Fibroblast of the aortic adventitia (primary cell): ENCODE measurements at places on chromosomes 3 and 15.

GRCh38 chr3:150384296-150385212 is 23.5 kb upstream of the TSC22D2 start:
- DNase-seq: no peak

DNA sequence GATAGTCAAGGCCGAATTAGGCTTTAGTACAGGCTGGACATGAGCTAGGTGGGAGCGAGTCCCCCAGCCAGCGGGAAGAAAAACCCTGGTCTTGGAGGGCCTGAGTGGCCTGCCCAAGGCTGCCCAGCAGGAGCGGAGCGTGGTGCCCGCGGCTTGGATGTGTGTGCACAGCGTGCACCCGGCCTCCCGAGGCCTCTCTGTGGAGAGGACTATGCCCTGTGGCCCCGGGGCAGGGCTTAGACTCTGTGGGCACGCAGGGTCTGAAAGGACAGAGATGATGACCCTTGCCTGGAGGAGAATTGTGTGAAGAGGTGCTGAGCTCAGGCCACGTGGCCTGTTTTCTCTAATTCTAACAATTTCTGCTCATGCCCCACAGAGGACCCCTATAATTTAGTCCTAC is 124.6 kb upstream of the IQSEC1 start:
- no peak for DNase-seq

DNA sequence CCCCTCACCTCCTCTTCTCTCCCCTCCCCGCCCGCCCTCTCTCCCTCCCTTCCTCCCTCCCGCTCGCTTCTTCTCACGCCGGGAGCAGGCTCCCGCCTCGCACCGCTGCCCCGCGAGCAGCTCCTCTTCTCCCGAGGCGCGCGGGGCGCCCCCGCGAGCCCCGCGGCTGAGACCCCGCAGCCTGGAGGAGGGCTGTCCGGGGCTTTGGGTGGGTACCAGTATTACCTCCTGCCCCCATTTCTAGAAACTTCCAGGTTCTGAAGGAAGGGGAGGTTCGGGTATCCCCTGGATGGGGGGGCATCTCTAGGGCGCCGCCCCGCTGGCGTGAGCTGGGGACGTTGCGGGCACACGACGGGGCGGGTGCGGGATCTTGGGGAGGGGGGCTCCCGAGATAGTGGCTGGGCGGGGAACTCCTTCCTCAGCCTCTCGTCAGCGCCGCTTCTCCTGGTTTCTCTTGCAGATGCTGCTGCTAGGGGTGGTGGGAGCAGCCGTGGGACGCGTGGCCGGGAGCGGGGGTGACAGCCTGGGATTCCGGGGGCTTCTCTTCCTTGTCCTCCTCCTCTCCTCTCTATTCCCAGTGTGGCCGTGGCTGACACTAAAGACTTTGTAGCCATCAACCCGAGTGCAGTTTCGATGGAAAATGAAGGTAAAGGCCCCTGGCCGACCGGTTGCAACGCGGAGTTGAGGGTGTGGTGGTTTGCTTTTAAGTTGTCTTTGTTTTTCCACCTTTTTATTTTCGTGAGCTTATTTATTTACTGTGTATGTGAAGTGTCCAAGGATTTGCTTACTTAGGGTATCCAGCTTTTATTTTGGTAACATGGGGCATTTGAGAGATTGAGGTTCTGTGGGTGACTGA is 474 bp downstream of the ATP2C1 start:
- DNase-seq: peak; percentile 8

GRCh38 chr3:48233542-48233941 is 7.4 kb upstream of the ZNF589 start:
- DNase-seq: no peak

- peak; percentile 13 for DNase-seq
These were observed 18.8 kb downstream of the EIF5A2 start for GRCh38 chr3:170889630-170890029.

GRCh38 chr3:112391648-112392047 is 58.7 kb downstream of the CD200 start:
- DNase-seq: no peak

DNA sequence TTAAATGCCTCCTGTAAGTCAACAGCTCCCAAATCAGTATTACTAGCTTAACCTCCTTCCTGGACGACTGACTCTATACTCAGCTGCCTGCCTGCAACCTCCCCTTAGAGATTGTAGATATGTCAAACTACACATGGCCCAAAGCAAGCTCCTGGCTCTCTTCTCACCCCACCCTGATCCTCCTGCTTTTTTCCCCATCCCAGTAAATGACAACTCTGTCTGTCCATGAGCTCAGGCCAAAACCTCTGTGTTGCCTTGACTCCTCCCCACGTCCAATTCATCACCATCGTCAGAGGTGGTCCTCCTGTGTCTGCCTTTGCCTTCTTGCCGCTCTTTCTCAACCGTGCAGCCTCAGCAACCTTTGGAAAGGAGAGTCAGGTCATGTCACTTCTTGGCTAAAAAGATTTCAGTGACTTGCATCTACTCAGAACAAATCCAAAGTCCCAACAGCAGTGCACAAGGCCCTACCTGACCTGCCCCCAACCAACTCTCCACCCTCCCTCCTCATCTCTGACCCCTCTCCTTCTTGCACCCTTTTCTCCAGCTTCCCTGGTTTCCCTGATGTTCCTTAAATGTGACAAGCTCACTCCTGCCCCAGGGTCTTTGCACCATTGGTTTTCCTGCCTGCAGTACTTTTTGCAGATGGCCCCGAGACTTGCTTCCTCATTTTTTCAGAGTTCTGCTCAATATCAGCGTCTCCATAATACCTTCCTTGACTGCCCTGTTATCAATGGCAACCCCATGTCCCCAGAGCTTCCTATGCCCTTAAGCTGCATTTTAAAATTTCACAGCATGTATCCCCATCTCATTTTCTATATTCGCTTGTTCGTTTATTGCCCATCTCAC is 52.8 kb downstream of the LSM3 start:
- DNase-seq: no peak

GRCh38 chr3:195033531-195034091 is 237.3 kb downstream of the XXYLT1 start:
- DNase-seq: no peak

- DNase-seq: peak; percentile 51
These were observed 794 bp downstream of the ARPP19 start for GRCh38 chr15:52567871-52568600.

GRCh38 chr3:127006781-127007436 is 24.0 kb downstream of the PLXNA1 start:
- peak; percentile 25 for DNase-seq

DNA sequence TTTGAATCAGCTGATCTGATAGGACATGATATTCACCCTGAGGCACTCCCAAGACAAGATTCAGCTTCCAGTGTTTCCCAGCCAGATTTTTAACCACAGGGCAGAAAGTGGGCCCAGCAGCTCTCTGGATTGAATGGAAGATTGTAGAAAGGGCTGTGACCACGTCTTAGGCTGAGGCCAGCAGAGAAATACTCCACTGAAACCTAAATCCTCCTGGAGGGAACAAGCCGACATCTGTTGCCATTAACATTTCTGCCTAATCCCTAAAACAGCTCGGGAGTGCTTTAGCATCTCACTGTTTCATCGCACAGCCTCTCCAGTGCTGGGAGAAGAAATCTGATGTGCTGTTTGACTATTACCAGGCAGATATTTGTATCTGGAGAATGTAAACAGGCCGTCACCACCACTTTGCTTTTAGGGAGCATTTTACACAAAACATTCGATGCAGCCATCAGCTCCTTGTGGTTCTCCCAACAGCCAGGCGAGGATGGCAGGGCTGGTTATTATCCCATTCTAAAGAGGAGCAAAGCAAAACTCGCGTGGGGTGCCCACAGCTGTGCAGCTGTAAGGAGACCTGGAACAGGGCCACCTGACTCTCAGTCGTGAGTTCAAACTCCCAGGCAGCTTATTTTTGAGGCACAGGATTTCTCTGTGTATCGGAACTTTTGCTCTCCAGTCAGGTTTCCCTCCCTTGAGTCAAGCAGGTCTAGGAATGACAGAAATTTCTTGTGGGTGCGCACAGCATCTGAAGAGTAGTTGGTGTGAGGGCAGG is 117.4 kb downstream of the LIPC start:
- peak; percentile 16 for DNase-seq

GRCh38 chr15:84778194-84778593 is 29.8 kb downstream of the ZNF592 start:
- no peak for DNase-seq

GRCh38 chr3:13690636-13691035 is 141.7 kb downstream of the FBLN2 start:
- no peak for DNase-seq

DNA sequence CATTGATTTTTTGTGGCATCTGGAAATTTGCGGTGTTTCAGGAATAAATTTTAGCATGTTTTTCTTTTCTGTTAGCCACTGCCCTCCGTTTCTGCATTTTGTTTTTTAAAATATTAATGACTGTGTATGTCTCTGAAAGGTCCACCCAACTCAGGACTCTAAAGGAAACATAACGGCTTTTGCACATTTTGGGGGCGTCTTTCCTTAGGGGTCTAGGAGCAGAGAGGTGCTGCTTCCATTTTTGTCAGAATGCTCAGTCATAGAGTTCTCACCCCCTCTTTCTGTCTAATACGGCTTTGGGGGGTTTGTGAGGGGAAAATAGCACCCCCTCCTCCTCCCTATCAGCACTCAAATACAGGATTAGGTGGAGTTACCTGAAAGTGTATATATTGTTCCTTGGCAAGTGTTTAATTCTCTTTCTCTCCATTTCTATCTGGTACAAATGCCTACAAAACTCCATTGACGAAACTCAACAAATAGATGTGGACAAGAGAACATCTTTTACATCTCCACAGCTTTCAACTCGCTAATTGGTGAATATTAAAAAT is 219.4 kb downstream of the MEIS2 start:
- DNase-seq: no peak

- DNase-seq: peak; percentile 26
These were observed 2.2 kb downstream of the PIAS1 start for GRCh38 chr15:68056097-68056865.

DNA sequence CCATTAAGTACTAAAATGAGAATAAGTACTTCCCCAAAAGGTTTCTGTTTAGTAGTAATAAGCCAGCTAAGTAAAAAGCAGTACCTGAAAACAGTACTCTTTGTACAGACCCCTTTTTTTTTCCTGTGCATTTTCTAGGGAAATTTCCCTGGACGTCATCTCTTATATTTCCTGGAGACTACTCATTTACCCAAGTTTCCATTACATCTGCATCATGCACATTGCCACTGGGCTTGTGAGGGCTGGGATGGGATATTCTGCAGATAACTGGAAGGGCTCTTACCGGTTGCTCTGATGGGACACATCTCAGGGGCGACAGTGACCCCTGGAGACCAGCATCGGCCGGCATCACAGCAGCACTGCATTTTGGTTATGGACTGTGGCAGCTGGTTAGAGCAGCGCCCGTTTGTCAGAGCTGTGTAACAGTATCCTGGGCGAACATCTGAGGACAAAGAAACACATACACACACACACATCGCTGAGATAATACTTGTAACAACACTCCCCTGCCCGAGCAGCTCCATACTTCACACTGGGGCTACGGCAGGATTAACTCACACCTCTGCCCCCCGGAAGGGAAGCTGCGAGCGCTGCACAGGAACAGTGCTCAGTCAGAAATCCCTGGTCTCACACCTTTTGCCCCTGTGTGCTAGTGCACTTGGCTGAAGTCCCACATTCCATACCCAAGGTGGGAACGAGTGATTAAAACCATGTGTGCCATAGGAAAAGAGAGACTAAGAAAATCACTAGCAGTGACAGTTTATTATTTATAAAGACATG is 124.9 kb downstream of the FBN1 start:
- no peak for DNase-seq

DNA sequence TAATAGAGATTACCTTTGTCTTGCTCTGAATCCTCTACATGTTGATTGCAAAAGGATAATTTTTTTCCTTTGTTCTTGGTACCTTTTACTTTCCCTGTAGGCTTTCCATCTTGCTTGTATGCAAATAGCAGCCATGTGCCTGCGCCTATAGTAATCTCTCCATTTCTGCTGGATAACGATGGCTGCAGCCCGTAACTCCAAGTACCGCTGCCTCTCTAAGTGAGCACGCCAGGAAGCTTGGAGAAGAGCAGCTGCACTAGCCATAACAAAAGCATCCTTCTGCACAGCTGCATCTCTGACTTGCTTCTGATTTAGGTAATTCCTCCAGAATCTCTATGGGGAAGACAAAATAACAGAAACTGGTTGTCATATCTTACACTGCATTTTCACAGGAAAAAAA is 89.3 kb downstream of the NR2E3 start:
- no peak for DNase-seq

- no peak for DNase-seq
These were observed 42.3 kb downstream of the MAP3K13 start for GRCh38 chr3:185405243-185405642.

GRCh38 chr3:16816048-16816780 is 68.5 kb upstream of the PLCL2 start:
- DNase-seq: no peak

DNA sequence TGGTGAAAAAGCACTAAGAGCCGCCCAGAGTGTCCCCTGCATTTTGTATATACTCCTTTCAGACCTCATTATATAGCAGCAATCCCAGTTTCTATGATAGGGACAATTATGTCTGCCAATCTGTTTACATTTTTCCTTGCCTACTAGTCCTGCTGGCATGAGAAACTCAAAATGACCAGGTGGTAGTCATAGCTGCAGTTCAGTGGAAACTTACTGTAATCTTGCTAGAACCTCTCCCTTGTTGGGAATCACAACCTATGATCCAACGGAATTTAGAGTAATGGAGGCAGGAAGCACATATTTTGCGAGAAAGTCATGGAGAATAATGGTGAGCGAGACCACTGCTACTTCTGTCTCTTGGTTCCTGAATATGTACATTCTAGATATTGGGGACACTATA is 28.6 kb upstream of the MINAR1 start:
- no peak for DNase-seq

GRCh38 chr15:38300395-38300794 is 47.8 kb downstream of the SPRED1 start:
- peak; percentile 58 for DNase-seq

DNA sequence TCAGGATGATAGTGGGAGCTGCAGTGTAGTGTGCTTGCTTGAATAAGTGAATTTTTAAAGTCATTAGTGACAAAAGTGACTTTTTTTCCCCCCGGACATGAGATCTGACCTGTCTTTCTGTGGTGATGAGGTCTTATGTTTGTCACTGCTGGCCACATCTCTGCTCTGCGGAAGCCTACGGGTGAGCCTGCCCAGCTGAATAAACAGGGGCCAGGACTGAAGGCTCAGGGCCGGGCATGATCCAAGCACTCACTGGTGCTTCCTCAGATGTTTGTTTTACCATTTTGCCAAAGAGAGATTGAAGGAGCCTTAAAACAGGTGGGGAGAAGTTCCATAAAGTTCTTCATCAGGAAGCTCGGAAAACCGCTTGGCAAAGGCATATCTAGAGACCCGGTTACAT is 35.0 kb downstream of the RPL39L start:
- DNase-seq: no peak

- peak; percentile 32 for DNase-seq
These were observed 81.4 kb upstream of the PSMD6 start for GRCh38 chr3:64104691-64105111.

GRCh38 chr3:94429517-94429916 is 366.7 kb downstream of the NSUN3 start:
- peak; percentile 16 for DNase-seq

GRCh38 chr3:13011573-13012220 is 61.5 kb downstream of the IQSEC1 start:
- DNase-seq: no peak

GRCh38 chr3:115450036-115450435 is 173.3 kb upstream of the GAP43 start:
- DNase-seq: no peak

- peak; percentile 13 for DNase-seq
These were observed 261.2 kb downstream of the SHOX2 start for GRCh38 chr3:157844800-157845565.
